ENCODE measurements at places on chromosomes 2 and 18.

DNA sequence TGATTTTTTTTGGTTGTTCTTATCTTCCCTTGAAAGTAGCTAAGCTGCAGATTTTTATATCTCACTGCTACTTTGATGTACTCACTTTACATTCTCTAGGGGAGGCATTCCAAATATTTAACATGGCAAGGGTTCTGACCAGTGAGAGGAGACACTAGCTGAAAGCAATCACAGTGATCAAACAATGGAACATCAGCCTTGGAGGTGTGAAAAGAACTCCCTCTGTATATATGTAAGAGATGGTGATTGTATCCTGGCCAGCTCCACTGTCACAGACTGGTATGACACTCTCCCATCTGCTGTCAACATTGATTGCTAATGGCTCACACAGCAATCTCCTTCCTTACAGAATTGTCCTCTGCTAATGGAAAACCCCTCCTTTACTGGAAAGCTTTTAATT is 291.7 kb upstream of the CDH19 start:
- no peak for DNase-seq

DNA sequence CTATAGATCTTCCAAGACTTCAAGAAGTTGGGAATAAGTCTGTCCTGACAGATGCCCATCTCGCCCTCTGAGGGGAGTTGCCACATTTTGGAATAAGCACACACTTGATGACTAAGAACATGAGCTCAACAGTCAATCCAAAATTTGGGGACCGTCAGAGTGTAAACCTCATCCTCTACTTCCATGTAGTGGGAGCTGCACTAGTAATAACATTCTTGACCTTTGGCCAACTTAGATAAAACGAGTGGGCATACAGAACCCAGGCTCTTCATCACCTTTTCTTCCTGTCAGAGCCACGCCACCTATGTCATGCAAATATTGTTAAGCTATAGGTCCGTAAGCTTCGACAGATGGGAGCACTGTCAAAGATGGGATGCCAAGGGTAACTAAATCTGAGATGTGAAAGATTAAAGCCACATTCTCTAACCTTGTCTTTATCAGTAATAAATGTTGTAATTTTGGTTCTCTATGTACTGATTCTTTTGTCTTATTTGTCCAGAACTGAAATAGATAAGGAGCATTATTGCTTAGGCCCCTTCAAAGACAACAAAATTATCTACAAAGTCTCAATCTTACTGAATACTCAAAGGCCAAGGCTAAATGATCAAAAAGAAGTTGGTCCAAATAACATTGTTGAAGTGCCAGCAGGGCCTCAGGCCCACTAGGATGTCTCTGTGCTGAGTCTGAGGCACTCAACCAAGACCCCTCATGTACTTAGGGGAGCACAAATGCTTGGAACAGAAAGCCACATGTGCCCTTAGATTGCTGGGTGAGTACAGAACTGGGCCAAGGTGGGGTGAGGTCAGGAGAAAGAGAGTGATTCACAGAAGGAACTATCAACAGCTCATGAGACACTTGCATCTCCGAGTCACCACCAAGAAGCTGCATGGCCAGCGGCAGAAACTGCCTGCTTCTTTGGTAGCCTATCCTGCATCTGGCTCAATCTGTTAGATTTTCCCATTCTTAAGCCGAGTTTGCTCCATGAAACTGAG is 15.0 kb downstream of the CDH2 start:
- no peak for DNase-seq

DNA sequence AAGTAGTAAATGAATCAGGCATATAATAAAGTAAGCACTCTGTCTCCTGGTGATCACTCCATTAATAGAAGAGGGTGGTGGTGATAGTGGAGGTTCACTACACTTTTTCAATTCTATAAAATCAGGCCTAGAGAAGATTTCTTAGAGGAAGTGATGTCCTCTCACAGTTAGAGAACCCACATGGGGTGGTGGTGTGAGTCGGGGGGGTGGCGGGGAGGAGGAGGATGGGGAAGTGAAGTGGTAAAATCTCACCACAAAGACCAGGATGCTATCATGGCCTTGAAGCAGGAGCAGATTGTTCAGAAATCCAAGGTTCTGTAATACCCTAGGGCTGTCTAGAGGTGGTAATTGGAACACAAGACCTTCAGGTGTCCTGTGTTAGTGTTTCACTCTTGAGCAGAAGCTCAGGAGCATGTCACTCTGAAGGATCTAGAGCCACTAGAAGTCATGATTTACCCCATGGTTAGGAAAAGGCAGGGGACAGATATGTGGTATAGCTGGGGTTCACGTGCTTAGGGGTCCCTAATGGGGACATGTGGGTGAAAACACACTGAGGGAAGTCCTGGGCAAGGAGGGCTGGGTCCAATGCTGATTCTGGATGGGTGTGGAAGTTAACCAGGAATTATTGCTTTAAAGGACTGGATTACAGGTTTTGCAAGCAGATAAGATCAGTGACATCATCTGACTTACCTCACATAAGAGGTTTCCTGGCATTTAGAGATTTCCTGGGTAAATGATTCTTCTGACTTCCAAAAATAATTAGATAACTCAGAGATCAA is 31.0 kb downstream of the RNF125 start:
- no peak for DNase-seq

GRCh38 chr18:75212751-75213090 is 2.1 kb downstream of the TSHZ1 start:
- no peak for DNase-seq

- DNase-seq = peak; percentile 17
Measured at GRCh38 chr2:144642131-144642530, 122.2 kb upstream of the ZEB2 start.

DNA sequence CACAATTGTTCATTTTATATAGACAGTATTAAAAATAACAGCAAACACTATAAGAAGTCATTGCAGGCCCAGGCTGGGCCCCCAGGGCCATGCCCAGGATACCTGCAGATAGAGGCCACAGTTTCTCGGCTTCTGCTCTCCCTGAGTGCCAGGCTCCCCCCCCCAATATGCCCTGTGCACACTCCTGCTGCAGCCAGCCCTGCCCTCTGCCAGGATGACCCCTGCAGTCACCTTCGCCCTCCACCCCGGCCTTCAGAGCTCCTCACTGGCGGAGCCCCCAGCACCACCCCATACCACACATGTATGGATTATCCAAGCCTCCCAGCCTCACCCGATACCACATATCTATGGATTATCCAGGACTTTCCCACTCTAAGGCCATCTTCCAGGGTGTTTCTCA is 104.5 kb downstream of the TPO start:
- no peak for DNase-seq

- DNase-seq = no peak
Measured at GRCh38 chr2:98727369-98728087, 3.4 kb downstream of the MGAT4A start.

GRCh38 chr18:44973282-44973681 is 292.6 kb downstream of the SETBP1 start:
- peak; percentile 42 for DNase-seq

GRCh38 chr2:95179451-95179850 is 13.8 kb downstream of the ZNF2 start:
- no peak for DNase-seq

DNA sequence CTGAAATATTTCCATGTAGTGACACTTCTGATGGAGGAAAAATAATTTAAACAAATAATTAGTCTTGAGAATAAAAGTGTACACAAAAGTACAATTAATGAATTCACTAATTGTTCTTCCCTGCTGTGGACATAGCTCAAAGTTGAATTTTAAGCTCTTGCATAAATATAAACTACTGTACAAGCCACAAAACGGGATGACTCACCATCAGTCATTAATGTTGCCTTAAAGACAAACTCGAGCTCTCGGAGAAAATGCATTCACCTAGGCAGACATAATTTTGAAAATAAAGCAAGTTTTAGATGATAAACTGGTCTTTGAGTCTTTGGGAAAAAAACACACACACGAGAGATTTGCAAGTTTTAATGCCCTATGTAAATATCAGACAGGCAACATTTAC is 436.4 kb downstream of the ZNF521 start:
- no peak for DNase-seq

GRCh38 chr2:209614690-209615369 is 156.8 kb upstream of the UNC80 start:
- peak; percentile 63 for DNase-seq

- DNase-seq = no peak
Measured at GRCh38 chr2:209830722-209831465, 59.3 kb downstream of the UNC80 start.

- DNase-seq = no peak
Measured at GRCh38 chr2:183926433-183926832, 671.9 kb upstream of the ZNF804A start.

- peak; percentile 68 for DNase-seq
Measured at GRCh38 chr2:3959372-3959771, 256.0 kb downstream of the DCDC2C start.

- DNase-seq = no peak
Measured at GRCh38 chr2:197261808-197262226, 48.8 kb downstream of the ANKRD44 start.

- no peak for DNase-seq
Measured at GRCh38 chr2:144378551-144378950, 141.4 kb downstream of the ZEB2 start.

DNA sequence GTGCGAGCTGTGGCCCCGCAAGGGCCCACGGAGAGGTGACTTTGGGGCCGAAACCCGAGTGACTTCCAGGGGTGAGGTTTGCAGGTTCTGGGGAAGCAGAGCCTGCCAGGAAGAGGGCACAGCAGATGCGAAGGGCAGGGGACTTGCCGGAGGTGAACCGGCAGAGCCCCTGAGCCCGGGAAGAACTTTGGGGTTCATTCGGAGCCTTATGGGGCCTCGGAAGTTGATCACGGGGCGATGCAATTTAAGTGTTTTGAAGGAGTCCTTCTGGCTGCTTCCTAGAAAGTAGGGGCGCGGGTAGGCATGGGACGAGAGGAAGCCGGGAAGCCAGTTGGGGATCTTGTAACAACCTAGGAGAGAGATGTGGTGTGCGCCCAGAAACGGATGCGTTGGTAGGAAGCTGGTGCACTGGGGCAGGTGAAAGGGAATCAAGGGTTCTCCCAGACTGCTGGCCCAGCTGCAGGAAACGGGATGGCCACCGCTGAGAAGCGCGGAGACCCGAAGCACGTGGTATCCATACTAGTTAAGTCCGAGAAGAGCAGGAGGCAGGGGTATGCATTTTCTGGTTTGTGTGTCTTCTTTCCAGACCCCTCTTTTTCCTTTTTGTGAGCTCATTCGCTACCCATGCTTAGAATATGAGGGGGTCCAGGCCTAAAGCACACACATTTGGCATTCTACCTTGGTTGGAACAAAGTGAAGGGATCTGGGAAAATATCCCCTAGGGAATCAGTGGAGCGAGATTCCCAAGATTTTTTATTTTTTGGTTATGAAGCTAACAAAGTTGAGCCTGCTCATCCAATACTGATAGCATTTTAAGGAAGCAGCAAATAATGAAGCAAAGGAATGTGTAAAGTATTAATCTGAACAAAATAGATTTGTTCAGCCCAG is 758 bp downstream of the SCLY start:
- DNase-seq = peak; percentile 64

- peak; percentile 36 for DNase-seq
Measured at GRCh38 chr2:163715199-163715598, 20.6 kb downstream of the FIGN start.

DNA sequence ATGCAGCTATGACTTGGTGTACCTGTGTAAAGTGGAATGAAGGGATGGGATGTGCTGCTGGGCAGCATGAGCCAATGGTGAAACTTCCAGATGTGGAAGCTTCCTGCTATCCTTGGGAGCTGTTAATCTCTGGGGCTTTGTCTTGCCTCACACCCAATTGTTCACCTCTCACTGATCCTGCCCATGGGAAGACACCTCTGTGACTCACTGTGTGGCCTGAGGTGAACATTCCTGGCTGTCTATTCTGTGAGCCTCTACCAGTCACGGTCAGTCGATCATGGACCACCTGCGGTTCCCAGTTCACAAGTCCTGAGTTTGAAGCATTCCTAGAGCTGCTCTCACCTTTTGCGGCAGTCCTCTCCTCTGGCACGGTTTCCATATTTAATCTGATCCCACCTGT is 12.1 kb downstream of the NEURL3 start:
- peak; percentile 85 for DNase-seq

DNA sequence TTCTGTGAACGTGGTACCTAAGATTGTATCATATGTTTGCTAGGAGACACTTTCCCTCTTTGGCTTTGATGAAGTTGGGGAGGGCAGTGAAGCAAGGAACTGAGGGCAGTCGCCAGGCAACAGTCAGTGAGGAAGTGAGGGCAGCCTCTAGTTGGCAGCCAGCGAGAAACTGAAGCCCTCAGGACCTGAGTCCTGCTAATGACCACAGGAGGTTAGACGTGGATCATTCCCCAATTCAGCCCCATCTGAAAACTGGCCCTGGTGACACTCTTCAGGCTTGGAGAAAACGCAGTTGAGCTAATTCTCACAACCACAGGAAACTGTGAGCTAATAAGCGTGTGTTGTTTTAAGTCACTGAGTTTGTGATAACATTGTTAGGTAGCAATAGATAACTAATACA is 84.5 kb upstream of the REG3G start:
- peak; percentile 3 for DNase-seq

GRCh38 chr2:59080451-59081181 is 839.5 kb upstream of the FANCL start:
- no peak for DNase-seq

DNA sequence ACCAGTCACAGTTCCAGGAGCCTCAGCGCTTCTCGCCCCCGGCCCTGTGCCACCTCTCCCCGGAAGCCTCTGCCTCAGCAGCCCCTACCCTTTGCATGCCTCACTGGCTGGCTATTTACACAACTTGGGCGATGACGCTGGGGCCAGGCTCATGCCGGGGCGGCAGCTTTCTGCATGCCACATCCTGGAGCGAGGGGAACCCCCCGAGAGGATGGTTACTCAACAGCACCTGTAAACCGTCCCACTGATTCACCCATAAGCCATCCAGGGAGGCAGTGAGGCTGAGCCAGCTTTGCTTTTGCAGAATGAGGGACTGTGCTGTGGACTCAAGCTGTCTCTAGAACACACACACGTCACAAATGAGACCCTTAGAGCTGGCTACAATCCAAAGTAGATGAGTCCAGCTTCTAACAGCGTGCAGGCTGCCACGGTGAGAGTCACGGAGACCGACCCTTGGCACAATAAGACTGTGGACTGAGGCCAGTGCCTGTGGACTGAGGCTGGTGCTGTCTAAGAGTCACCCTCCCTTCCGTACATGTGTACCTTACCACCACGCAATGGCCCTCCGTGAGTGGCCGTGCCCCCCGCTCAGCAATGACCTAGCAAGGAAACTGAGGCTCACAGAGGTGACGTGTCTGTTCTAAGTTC is 45.6 kb upstream of the ODC1 start:
- DNase-seq = no peak

- DNase-seq = no peak
Measured at GRCh38 chr2:225270053-225270452, 129.5 kb upstream of the NYAP2 start.

GRCh38 chr18:8349608-8350323 is 259.5 kb upstream of the RAB12 start:
- DNase-seq = no peak

- DNase-seq = no peak
Measured at GRCh38 chr2:231554748-231555545, 24.7 kb upstream of the NMUR1 start.

GRCh38 chr2:181484851-181485637 is 27.9 kb downstream of the ITGA4 start:
- no peak for DNase-seq

GRCh38 chr2:150081775-150082481 is 405.5 kb downstream of the RND3 start:
- no peak for DNase-seq

All from ELF-1 (cell line).